ENCODE measurements at places on chromosomes 6 and 20.

- no peak for DNase-seq
These were observed 207.5 kb downstream of the HIVEP2 start for GRCh38 chr6:142737368-142738034.

DNA sequence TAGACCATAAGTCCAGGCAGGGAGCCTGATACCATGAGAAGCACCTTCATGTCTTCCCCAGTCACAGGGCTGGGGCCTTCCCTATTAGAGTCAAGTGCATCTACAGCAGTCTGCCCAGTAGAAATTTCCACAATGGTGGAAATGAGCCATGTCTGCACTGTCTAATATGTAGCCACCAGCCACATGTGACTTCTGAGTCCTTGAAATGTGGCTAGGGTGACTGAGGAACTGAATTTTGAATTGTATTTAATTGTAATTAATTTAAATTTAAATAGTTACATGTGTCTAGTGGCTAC is 300.2 kb downstream of the CLIC5 start:
- no peak for DNase-seq

DNA sequence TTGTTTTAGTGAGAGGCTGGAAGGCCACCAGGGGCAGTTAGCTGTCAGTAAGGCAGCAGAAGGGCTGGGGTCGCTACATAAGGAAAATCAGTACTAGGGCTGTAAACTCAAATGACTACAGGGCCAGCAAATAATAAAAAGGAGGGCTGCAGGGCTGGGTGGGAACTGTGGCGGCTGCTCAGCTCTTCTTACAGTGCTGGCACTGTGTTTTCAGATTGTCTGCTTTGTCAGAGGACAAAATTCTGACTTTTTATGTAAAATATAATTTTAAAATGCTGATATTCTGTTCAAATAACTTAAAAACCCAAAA is 23.2 kb downstream of the HLA-A start:
- DNase-seq, result no peak

DNA sequence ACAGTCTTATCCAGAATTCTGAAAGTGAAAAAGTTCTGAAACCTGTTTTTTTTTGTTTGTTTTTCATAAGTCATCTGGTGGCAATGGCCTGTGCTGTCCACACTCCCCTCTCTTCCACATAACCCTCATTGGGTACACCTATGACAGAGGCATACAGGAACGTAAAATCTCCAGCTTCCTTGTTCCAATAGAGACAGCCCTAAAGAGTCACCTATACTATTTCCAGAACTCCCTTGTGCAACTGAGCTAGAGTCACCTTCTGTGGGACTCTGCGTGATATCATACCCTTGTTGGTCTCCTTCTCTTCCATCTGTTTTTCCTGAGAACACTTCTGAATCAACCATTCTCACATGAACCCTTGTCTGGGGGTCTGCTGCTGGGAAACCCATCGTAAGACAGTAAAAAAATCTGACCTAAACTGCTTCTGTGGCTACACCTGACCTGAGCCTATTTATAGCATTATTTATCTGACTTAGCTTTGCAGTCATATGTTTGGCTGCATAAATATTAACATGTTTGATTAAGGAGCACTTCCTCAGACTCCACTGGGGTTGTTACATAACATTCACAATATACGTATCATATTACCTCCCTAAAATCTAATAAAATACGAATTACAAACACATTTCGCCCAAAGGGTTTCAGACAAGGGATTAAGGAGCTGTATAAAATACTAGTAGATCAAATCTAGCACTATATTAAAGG is 151.9 kb downstream of the PTPRT start:
- no peak for DNase-seq

- no peak for DNase-seq
These were observed 157.9 kb downstream of the SLC24A3 start for GRCh38 chr20:19370076-19371075.

- DNase-seq, result no peak
These were observed 94.4 kb upstream of the ADGRF4 start for GRCh38 chr6:47603995-47604394.

GRCh38 chr6:25253351-25253750 is 25.8 kb upstream of the CARMIL1 start:
- DNase-seq, result no peak

Measured in right forelimb (tissue), 1 donor.